GM12892 (cell line): ENCODE measurements at places on chromosomes 13 and 19.

DNA sequence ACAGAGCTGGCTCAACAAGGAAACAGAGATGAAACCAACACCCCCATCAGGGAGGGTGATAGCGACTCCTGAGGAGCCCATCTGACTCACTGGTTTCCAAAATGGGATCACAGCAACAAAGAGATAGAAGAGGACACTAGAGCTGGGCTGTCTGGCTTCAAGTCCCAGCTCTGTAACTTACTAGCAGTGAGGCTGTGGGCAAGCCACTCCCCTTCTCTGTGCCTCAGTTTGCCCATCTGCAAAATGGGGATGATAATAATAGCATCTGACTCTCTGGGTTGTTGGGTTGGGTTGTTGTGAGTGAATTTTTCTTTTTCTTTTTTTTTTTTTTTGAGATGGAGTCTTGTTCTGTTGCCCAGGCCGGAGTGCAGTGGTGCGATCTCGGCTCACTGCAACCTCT, 14.3 kb downstream of the IGSF23 start:
- DNase-seq = no peak

- DNase-seq = no peak
Observed at GRCh38 chr13:77047649-77048343, 20.8 kb upstream of the FBXL3 start.

- no peak for DNase-seq
Observed at GRCh38 chr13:66532146-66532545, 698.0 kb downstream of the PCDH9 start.

- DNase-seq = no peak
Observed at GRCh38 chr19:6164906-6165531, 29.6 kb downstream of the ACSBG2 start.

- DNase-seq = no peak
Observed at GRCh38 chr19:2798733-2799132, 13.4 kb downstream of the THOP1 start.

DNA sequence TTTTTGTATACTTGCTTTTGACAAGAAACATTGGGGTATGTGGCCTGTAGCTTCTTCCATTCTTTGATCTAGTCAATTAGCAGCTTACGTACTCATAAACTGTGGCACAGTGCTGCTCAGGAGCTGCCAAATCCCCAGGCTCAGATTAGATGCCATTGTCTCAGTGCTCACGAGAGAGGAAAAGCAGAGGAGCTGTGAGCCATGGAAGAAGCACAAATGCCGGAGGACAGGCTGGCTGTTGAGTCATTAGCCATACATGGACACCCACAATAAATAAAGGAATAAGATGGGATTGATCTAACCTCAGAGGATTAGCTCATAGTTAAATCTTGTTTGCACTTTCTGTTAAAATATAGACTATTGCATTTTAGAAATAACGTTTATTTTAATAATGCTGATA, 121.7 kb downstream of the POSTN start:
- DNase-seq = no peak

DNA sequence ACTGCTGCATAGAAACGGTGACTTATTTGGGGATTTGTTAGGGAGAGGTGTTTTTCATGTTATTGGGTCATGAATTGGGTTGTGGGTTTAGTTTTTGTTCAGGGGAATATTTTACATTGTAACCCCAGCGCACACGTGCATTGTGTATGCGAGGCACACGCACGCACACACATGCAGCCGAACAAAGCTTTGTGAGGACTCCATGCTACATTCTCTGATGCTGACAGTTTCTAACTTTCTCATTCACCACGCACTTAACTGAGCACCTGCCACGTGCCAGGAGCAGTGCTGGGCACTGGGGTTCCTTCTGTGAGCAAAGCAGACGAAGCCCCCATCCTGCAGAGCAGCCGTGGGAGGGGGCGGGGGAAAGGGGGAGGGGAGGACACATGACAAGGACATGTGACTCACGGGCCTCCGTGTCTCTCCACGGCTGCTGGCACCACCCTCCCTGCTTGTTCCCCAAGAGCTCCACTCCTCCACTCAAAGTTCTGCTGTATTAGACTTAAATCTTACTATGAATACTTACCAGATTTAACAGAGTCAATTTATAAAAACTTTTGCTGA, 55.6 kb downstream of the SLC7A9 start:
- DNase-seq = no peak

GRCh38 chr13:94667190-94667589, 45.2 kb downstream of the SOX21 start:
- no peak for DNase-seq
